ENCODE measurements at places on chromosomes 3 and 15.

GRCh38 chr15:37057256-37057655 lies 43.1 kb downstream of the MEIS2 start:
- DNase-seq: no peak

DNA sequence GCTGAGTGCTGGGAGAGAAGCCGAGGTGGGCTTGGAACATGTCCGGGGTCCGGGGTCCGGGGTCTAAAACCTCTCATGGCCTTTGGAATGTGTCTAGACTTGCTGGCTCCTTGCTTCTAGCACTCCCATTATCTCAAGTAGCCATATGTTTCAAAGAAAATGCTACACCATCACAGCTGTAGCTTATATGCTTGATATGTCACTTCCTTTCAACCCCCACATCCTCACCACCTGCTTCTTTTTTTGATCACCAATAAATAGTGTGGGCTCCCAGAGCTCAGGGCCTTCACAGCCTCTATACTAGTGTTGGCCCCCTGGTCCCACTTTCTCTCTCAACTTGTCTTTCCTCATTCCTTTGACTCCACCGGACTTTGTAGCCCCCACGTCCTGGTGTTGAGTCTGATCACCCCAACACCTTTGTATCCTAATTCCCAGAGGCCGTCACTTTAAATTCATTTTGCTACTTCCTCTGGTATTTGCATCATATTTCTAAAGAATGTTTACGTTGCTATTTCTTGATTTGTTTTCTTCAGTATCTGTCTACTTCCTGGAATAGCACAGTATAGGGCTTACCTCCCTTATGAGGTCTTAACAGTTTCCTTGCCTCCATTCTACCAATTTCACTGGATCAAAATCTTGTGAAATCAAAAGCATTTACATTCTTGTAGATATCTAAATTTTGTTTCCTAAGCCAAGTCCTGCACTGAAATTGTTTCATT lies 71.9 kb upstream of the CHRNB4 start:
- DNase-seq: no peak

- no peak for DNase-seq
Measured at GRCh38 chr3:72635551-72635950, 212.7 kb downstream of the SHQ1 start.

DNA sequence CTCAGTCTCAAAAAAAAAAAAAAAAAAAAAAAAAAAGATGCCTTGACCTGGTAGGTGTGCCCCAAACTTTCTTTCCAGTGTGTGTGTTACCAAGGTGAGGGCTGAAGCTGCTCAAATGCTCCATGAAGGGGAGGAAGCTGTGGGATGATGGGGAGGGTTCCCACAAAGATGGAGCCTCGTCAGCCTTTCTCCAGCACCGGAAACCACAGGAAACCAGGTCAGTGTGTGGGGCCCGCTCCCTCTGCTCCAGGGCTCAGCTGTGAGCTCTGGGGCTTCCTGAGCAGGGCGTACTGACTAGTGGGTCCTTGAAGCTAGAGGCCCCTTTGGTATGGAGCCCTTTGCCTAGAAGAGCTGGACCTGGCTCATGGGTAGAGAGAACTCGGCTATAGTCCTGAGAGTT lies 681 bp upstream of the IL17RE start:
- DNase-seq: no peak

DNA sequence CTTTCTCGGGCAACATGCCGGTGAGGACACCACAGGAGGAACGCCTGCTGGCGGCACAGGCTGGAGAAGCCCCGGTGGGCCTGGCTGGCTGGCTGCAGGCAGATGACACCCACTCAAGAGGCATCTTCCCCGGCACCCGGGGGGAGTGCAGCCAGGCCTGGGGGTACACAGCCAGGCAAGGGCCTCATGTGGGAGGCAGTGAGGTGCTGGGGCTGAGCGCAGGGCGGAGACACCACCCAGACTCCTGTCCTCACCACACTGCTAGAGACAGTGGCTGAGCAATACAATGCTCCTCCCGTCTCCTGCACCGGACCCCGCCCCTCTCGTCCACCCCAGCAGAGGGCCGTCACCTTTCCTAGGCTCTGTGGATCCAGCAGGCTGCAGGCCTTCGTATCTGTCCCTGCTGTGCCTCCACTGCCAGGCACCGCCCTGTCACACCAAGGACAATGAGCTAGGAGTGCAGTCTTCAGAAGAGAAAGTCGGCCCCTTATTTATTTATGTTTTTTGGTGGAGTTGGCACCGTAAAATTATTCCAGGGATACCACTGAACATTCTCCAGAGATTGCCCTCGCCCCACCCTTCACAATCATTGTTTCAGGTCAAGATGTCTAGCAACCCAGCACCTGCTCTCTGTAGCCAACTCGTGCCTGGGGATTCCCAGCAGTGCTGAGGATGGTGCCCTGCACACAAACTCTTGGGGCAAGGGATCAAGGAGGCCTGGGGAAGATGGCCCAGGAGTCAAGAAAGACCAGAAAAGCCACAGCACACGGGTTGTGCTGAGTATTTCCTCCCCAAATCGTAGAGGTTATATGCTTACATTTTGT lies 129.1 kb downstream of the ATP10A start:
- no peak for DNase-seq

DNA sequence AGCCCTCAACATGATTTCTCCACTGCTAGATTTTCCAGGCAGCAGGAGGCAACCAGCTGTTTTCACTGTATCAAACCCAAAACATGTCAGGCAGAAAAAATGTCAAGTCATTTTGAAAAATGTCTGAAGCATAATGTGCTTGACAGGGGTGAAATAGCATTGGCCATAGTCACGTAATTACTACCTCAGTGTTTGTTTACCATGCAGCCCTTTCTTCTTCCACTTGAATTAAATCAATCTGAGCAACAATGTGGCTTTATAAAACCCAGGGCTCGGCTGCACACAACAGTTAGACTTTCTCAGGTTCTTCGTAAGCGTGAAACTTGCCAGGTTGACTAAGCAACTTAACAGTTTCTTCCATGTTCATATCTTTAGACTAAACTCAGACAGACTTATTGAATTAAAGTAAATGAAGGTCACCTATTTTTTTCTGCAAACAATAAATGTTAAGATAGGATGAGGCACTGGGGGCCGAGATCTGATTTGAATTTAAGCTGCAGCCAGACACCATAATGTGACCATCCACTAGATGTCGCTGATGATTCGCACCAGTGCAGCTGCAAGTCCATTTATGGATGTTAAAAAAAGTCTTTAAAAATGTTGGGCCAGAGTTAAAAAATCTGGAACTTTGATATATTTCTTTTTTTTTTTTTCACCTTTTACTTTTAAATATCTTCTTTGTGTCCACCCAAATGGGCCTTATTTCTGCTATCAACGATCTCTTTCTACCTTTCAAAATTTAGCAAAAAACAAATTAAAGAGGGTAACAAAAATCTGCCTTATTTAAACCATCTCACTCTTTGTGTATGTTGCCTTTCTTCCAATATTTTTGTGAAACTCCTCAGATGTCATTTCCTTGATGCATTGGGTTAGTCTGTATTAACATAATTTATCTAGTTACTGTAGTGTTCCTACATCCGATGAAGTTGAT lies 305.9 kb downstream of the CACNA2D3 start:
- peak; percentile 95 for DNase-seq

DNA sequence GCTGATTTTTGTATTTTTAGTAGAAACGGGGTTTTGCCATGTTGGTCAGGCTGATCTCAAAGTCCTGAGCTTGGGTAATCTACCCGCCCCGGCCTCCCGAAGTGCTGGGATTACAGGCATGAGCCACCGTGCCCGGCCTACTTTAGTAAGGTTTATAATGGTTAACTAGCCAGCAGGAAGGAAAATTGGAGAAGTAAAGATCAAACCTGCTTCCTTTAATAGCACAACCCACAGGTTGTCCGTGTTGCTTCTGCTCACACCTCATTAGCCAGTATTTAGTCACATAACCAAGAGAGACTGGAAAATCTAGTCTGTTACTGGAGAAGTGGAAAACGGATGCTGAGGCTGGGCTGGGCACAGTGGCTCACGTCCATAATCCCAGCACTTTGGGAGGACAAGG lies 51.9 kb upstream of the TBL1XR1 start:
- DNase-seq: no peak

GRCh38 chr3:146746190-146746589 lies 141.0 kb upstream of the PLSCR5 start:
- no peak for DNase-seq

GRCh38 chr3:130925628-130926027 lies 31.7 kb downstream of the ATP2C1 start:
- no peak for DNase-seq

DNA sequence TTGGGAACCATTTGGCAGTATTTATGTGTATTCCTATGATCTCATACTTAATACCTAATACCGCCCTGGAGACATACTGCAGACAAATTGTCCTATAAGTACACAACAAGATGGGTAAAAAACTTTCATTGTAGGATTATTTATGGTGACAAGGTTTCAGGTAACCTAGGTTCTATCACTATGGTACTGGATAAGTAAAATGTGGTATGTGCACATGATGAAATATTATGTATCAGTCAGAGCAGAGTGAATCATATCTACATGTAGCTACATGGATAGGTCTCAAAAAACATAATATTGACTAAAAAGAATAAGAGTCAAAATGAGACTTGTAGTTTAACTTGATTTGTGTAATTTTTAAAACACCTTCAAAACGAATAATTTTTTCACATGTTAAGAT lies 147.8 kb downstream of the LEKR1 start:
- DNase-seq: no peak

DNA sequence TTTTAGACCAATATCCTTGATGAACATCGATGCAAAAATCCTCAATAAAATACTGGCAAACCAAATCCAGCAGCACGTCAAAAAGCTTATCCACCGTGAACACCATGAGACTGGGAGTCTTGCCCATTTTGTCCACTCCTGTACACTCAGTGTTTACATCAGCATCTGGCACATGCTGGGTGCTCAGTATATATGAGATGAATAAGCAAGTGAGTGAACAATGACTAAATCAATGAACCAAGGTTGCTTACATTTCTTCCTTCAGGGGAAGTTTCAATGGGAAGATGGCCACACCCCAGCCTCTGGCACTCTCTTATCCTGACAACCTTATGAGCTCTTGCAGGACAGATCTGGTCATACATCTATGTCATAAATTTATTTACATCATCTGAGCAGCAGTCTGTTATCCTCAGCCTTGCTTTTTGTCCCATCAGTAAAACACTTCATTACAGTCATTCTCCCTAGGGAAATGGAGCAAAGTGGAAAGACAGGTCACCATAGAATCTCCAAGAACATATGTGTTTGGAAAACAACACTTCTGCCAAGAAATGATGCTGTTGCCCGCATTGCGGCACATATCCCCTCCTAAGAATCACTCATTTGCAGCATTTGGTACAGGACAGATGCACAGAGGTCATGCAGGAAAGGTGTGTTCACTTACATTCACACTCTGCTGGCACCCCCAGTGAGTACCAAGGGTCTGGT lies 171.8 kb upstream of the EIF1B start:
- DNase-seq: peak; percentile 34

DNA sequence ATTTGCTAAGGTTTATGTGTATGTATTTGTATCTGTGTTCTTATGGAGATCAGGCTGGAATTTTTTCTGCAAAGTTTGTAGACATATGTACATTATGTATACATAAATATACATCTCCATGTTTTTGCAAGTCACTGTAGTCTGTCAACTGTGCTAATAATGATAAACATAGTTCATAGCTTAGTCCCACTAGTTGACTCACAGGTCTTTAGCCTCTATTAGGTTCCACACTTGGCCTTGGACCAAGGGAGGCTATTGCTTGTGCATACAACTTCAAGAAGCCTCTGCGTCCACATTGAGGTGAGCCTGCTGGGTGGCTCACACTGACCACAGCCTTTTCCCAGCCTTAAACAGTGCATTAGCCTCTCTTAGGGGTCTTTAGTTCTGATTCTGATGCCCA lies 243.8 kb upstream of the PEX5L start:
- DNase-seq: no peak

- DNase-seq: no peak
Measured at GRCh38 chr3:71039332-71039731, 544.2 kb downstream of the FOXP1 start.

- no peak for DNase-seq
Measured at GRCh38 chr3:141797819-141798447, 34.7 kb downstream of the GRK7 start.

DNA sequence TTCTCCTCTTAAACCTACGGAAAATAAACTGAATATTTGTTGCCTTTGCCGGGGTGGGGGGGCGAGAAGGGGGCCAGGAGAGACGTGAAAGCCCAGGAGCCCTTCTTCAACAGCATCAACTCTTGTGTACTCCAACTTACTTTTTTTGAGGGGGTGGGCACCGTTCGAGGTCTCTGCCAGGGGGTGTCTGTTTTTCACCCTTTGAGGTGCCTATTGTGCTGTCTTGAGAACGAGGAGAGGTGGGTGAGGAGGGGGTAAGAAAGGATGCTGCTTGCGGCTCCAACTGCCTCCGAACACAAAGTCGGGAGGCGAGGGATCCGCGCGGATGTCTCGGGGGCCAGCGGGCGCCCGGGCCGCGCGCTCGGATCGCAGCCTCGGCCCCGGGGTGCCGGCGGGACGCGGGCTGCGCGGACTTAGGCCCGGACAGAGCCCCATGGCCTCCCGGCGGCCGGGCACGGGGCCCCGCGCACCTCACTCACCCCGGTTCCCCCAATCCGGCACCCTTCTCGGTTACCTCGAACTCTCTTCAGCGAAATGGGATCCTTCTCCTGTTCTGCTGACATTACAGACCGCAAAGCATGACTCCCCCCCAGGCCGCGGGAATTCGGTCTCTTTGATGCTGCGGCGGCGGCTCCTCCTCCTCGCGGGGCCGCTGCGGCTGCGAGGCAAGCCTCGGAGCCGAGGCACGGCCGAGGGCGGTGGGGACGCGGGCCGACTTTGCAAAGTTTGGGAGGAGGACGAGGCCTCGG lies 650 bp downstream of the PYGO1 start:
- no peak for DNase-seq

GRCh38 chr15:80474224-80475215 lies 70.3 kb downstream of the ARNT2 start:
- DNase-seq: no peak

GRCh38 chr3:14520967-14521366 lies 19.2 kb downstream of the GRIP2 start:
- no peak for DNase-seq

GRCh38 chr3:183527428-183528379 lies 27.8 kb downstream of the KLHL6 start:
- DNase-seq: no peak

- no peak for DNase-seq
Measured at GRCh38 chr3:46939578-46940445, 36.7 kb downstream of the CCDC12 start.

- DNase-seq: no peak
Measured at GRCh38 chr15:81197255-81197630, 564 bp downstream of the IL16 start.

DNA sequence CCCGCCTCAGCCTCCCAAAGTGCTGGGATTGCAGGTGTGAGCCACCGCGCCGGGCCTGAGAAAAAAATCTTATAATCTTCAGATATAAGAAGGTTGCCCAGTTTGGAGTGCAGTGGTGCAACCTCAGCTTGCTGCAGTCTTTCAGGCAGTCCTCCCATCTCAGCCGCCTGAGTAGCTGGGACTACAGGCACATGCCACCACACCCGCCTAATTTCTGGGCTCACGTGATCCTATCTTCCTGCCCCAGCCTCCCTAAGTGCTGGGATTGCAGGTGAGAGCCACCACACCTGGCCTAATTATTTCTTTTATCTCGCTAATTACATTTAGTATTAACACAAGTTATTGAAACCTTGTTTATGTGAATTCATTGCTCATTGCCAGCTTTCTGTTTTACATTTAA lies 13.5 kb downstream of the PAK2 start:
- DNase-seq: no peak
